ENCODE measurements at places on chromosomes 1 and 21.

DNA sequence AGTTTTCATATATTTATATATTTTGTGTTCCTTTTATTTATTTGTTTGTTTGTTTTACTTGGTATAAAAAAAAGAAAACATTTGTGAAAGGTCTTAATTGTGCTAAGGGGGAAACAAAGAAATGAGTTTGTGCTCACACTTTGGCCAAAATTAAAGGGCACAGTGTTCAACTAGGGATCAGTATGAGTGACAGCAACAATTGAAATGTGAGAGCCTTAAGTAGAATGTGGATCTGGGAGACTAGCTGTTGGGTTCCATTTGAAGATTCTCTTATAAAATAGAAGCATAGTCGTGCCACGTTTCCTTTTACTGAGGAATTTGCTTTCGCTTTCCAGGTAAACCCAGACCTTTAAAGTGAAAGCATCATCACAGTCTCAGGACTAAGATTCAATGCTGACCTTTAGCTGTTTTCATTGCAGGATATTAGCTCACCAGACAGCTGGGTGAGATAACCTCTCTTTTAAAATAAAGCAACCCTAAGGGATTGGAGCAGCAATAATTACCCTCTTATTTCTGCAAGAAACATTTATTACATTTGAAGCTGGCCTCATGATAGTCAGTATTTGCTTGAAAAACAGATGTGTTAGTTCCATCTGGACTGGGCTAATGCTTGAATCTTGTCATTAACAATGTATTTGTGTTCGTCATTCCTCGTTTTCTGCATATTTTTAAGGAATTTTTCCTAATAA is 37.1 kb upstream of the CD55 start:
- no peak for DNase-seq

- no peak for DNase-seq
Measured at GRCh38 chr1:73104749-73105148, 822.4 kb upstream of the NEGR1 start.

- DNase-seq: no peak
Measured at GRCh38 chr1:246155923-246156322, 351.2 kb downstream of the SMYD3 start.

DNA sequence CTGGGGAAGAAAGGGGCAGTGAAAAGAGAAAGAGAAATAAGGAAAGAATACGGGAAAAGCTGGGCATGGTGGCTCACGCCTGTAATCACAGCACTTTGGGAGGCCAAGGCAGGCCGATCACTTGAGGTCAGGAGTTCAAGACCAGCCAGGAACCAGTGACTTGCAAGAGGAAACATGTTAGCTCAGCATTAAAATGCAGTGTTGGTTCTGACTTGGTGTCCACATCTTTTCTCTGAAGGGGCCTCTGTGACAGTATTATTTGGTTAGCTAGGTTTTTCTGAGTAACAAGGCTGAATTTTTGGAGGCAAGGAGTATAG is 26.8 kb downstream of the IER5 start:
- no peak for DNase-seq

DNA sequence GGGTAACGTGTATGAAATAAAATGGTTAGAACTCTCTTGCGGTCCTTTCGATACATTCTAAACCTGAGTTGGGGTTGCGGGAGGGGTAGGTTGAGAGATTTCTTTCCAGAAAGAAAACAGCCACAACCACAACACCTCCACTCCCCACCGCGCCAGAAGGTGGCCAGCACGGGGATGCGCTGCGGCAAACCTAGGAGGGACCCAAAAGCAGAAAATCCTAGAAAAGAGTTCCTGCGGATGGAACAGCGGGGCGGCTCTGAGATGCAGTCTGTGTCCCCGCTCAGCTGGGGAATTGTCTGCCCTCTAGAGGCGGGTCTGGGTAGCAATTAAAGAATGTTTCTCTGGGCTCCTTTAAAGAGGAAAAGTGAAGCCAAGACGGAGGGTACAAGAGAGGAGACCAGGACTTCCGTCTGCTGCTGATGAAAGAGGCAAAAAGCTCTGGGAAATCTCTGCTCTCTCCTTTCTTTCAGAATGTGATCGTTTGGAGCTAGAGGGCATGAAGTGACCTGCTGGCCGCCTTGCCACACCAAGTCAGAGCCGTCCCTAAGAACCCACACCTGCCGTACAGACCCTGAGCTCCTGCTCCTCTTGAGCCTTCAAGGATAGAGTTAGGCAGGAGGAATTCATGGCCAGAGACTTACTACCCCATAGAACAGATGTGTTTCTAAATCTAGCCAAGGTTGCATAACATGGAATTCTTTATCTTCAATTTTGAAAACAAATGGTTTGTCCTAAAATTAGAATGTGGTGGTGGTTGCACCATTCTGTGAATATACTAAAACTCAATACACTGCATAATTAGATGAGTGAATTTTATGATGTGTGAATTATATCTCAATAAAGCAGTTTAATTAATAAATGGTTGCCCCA is 46.5 kb upstream of the COA6 start:
- peak; percentile 58 for DNase-seq

- DNase-seq: no peak
Measured at GRCh38 chr1:219990782-219991510, 55.4 kb downstream of the EPRS1 start.

GRCh38 chr1:185914089-185914488 is 179.9 kb downstream of the HMCN1 start:
- DNase-seq: no peak

DNA sequence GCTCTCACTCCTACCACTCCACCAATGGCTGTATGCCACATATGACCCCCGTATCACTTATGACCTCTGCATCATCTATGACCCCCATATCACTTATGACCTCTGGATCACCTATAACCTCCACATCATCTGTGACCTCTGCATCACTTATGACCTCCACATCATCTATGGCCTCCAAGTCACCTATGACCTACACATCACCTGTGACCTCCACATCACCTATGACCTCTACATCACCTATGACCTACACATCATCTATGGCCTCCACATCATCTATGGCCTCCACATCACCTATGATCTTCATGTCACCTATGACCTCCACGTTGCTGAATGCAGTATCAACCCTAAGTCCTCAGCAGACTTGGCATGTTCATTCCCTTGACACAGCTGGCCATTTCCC is 271.2 kb downstream of the MATN1 start:
- no peak for DNase-seq

GRCh38 chr1:27527890-27528817 is 38.2 kb upstream of the WASF2 start:
- peak; percentile 56 for DNase-seq

- DNase-seq: no peak
Measured at GRCh38 chr1:231691618-231692259, 65.1 kb downstream of the DISC1 start.

GRCh38 chr1:3514404-3514803 is 59.9 kb downstream of the ARHGEF16 start:
- no peak for DNase-seq

- DNase-seq: no peak
Measured at GRCh38 chr1:70498666-70499065, 87.6 kb downstream of the CTH start.

DNA sequence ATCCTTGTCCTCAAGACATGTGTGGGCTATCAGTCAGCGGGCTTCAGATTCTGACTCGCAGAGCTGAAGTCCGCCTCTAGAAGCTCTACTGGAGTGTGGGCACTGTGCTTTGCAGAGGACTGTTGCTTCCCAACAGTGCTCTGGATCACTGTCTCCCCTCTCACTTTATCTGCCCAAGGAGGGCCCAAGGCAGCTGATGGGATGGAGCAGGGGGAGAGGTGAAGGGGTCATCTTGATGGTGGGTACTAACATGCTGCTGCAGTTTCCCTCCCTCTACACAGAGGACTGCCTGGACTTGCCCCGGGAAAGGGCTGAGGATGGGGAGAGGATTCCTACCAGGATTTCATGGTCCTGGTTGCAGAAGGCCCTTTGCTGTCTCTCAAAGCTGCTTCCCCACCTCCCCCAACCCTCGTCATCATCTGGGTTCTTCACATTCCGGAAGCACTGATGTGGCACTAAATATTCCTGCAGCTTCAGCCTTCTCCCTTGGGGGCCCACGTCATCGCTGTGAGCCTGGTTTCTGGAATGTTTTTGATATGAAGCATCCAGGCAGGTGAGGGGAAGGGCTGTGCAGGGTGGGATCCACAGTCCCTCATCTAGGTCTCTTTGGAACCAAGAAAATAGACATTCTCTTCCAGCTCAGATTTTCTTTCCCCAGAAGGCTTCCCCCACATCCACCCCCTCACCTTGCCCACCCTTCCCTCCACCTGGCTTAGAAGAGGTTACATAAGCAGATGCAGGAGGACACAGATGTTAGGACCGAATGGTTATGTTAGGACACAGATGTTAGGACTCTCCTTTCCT is 23.2 kb downstream of the NUAK2 start:
- DNase-seq: no peak

- DNase-seq: no peak
Measured at GRCh38 chr21:45296638-45297037, 8.9 kb upstream of the POFUT2 start.

- no peak for DNase-seq
Measured at GRCh38 chr1:5990913-5991312, 1.3 kb downstream of the NPHP4 start.

DNA sequence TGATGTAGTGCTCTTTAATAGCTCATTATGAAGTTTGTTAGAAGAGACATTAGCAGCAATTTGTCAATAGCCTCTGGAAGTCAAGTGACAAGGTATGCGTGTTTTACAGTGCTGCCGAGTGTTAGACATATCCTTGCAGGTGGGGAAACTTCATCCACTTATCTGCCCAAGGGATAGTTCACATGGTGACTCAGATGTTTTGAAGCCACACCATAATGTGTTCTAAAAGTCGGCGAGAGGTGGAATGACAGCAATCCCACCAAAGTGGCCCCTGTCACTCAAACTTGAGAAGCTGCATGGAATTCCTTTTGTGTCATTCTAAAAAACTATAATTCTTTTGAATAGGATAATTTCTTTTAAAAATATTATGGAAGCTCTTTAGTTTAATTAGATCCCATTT is 98.1 kb downstream of the RUNX1 start:
- DNase-seq: no peak

- DNase-seq: no peak
Measured at GRCh38 chr1:52532731-52533327, 20.1 kb downstream of the TUT4 start.

GRCh38 chr1:26469558-26469957 is 2.7 kb upstream of the HMGN2 start:
- no peak for DNase-seq

DNA sequence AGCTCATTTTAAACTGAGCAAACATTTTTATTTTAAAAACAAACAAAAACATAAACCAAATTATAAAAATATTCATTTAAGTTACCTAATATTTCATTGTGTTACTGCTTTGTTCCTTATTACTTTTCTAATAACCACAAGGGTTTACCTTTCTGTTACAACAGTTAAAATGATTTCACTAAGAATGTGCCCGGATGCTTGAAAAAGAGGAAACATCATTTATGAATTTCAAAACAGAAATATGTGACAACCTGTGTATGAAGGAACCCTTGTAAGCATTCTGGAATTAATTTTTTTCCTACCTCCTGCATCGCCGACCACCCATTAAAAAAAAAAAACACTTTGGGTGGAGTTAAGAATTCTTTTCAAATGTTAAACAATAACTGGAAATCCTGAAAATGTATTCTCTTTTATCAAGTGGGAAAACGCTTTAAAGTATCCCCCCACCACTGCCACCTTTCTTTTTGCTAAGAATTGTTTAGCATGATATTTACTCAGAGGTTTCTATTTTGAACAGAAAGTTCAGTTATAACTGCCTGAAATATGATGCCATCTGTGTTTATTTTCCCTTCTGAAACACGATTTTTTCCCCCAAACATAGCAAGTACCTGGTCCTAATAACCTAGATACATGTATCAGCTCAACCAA is 9.1 kb downstream of the CYYR1 start:
- no peak for DNase-seq

DNA sequence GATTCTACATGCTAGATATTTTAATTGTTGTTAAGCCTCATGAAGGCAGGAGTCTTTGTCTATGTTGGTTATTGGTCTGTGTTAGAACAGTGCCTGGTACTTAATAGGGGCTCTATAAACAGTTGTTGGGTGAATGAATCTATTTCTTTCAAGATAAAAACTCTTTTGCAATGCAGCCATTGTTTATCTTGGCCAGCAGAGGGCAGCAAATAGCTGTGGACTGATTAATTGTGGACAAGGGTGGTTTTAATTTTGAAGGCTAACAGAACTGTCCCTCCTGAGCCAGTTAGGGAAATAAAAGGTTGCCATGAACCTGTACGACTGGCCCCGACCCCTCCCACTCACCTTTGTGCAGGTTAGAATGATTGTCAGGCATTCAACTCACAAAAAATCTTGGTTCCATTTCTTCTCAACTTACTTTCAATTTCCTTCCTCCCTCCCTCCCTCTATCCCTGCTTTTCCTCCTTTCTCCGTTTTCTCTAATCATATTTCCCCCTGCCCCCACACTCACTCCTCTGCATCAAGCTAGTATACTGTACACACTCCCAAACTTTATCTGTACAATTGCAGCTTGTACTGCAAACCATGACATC is 66.3 kb upstream of the DIRAS3 start:
- peak; percentile 28 for DNase-seq

- no peak for DNase-seq
Measured at GRCh38 chr1:211611818-211612217, 32.9 kb upstream of the SLC30A1 start.

DNA sequence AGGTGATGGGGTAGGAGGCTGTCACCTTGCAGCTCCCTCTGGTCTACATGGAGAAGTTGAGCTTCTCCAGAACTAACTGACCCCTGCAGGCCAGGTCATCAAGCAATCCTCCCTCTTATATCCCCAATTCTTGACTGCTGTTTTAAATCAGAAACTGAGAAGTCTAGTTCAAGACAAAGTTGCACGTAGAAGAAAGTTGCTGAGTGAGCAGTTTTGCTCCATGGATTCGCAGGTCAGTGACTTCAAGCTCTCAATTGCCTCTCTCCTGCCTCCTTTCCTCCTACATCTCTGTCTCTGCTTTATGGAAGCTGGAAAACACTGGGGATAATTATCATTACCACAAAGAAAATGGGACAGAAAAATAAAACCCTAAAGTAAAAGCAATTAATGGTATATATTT is 32.8 kb upstream of the GBP5 start:
- DNase-seq: no peak

DNA sequence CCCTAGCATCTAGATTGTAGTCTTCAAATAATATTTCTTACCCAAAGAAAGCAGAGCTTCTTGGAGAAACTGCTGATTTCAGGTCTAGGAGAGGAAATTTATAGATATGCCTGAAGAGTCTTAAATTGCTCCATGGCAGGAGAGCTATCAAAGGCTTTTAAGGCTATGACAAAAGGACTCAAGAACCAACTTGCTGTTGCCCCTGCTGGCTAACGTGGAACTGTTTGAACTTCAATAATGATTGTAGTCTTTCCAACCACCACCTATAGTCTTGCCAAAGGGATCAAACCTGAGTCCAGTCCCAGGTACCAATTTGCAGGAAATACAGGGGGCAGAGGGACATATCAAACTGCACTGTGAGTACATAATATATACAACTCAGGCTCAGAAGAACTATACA is 336.2 kb upstream of the ESRRG start:
- DNase-seq: no peak

DNA sequence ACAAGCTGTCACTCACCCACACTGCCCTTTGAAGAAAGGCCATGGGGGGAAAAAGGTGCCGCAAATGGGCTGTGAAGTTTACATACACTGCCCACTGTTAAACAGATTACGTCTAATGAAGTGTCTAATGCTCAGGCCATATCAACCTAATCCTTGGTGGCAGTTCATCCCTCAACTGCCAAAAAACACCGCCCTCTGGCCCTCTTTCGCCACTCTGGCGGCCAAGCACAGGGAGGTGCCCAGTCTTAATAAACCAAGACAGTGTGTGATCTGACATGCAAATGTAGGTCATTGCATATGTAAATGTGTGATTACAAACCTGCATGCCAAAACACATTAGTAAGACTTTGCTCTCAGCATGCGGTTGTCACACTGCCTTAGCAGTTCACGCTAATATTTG is 89.5 kb downstream of the NEK7 start:
- no peak for DNase-seq

Data from stimulated activated CD4-positive, alpha-beta T cell treated with anti-CD3 and anti-CD28 coated beads, Interleukin-12 subunit alpha, Interleukin-12 subunit beta, amount 100 ng/mL, for 4 hours (primary cell).